ENCODE measurements at places on chromosomes 12 and 14.

- no peak for DNase-seq
Observed at GRCh38 chr14:35123388-35123703, 994 bp downstream of the PRORP start.

DNA sequence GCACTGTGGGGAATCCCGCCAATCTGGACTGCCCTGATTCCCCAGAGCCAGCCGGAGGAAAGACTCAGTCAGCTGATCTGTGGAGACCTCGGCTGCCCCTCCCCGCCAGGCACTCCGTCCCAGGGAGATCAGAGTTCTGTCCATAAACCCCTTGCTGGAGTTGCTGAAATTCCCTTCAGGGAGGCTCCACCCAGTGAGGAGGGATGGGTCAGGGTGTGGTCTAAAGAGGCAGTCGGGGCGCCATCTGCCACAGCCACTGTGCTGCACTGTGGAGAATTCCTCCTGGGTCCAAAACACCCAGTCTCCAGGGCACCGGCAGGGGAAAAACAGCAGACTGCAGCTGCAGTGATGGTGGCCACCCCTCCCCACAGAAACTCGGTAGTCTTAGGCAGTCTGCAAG is 1922.3 kb upstream of the FLRT2 start:
- no peak for DNase-seq

GRCh38 chr12:34379142-34379541 is 356.8 kb downstream of the ALG10 start:
- no peak for DNase-seq

DNA sequence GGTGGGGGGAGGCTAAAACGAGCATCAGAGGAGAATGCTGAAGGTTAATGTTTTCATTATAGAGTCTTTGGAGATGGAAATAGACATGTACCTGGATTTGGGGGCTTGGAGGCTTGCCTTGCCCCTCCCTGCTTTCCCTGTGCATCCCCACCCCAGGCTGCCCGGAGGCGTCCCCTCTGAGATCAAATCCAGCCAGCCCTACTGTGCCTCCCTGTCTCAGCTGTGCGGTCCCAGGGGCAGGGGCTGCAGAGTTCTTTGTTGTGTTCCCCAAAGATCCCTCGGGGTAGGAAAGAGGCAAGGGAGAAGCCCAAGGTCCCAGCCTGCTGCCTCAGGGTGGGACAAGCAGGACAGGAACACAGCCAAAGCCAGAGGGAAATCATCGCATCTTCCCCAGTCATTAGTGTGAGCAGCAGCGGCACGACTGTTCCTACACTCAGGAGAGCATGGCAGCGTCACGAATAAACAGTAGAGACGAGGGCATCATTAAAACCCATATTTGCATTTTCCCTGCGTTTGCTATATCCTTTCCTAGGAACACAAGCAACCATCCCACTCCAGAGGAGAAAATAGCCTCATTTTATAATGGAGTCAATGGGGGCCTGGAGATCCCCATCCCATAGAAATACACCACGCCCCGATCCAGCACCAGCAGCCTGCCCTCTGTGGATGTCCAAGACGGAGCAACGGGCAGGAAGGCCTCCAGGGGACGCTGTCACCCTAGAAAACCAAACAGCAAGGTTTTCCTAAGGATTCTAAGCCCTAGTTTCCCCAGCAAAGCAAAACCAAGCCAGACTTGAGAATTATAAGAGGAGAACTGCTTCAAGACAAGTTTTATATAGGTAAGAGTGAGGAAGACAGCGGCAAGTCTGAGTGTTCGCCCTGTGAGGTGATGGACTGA is 32.4 kb downstream of the ANO2 start:
- DNase-seq: no peak

- DNase-seq: no peak
Observed at GRCh38 chr14:92040431-92041051, 682 bp upstream of the TRIP11 start.

GRCh38 chr12:90004319-90005074 is 295.9 kb upstream of the ATP2B1 start:
- DNase-seq: no peak

DNA sequence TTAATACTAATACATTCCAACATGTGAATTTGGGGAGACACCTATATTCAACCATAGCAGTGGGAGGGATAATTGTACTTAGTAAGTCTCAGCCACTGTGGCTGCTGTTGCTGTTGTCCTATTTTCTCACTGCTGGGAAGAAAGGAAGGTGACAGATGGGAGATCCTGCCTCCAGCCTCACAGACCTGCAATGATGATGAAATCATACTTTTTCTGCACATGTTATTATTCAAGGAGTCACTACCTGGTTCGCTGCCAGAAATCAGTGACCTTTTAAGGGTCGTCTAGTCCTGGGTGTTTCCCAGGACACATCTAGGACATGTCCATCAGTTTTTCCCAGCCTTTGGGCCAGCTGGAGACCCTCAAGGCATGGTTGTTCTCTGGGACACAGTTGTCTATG is 106.2 kb upstream of the RPH3A start:
- no peak for DNase-seq

- DNase-seq: no peak
Observed at GRCh38 chr14:103186909-103187586, 63.8 kb downstream of the TNFAIP2 start.

DNA sequence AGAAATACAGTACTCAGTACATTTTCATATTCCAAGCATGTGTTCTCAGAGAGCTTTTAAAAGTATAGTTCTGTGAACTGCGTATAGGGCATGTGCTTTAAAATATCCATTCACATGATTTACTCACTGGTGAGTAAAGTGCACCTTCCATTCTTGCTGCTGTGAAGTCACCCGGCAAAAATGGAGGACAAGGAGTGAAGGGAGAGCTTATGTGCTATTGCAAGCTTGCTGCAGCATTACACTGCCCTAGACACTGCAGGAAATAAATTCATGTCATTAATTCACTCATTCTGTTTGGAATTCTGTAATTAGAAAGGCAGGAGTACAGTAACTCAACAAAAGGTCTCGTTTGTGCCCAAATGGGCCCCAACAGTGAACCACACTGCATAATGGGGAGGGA is 347.8 kb downstream of the PRKD1 start:
- DNase-seq: no peak

DNA sequence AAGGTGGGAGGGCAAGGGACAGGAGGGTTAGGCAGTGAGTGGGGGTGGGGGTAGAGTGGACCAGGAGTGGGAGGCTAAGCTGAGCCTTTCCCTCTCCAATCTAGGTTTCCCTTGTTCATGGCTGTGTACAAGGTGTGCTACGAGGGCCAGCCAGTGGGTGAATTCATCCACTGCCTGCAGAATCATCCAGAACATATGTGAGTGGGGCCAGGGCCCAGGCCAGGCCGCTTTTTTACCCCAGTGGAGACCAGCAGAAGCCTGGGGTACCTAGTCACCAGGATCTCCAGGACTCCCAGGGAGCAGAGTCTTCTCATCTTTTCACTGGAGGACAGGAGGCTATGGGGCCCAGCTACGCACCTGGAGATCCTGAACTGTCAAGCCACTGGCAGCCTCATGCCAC is 2.7 kb upstream of the COX14 start:
- no peak for DNase-seq

GRCh38 chr14:89707086-89707485 is 247.4 kb downstream of the EFCAB11 start:
- no peak for DNase-seq

DNA sequence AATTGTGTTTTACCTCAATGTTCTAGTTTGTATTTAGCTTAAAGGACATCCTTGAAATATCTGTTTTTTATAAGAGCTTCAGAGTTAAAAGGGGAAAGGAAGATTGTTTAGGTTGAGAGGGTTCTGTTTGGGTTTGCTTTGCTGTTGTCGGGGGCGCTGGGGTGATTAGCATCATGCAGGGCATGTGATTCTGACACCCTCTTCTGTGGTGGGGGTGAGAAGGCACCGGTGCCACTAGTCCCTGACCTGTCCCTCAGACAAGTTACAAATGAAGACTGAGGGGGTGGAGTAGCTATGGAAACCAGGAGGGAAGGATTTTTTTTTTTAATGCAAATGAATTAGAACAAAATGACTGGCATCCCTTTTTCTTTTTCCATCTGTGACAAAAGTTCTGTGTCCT is 291.3 kb downstream of the RPAP3 start:
- DNase-seq: peak; percentile 8

GRCh38 chr14:32075672-32076277 is 1.3 kb upstream of the ARHGAP5 start:
- DNase-seq: no peak

DNA sequence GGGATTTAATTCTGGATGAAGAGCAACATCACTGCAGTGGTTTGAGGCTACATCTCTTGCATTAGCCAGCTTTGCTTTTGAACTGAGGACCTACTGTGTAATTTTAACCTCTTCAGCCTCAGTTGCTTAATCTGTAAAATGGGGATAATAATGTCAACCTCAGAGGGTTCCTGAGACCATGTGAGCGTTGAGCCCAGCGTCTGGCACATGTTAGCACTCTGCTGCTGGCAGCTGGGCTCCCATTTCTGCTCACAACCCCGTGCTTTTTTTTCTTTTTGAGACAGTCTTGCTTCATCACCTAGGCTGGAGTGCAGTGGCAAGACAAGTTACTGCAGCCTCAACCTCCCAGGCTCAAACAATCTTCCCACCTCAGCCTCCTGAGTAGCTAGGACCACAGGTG is 31.6 kb downstream of the TESC start:
- no peak for DNase-seq

- no peak for DNase-seq
Observed at GRCh38 chr12:27055966-27056365, 26.4 kb downstream of the C12orf71 start.

DNA sequence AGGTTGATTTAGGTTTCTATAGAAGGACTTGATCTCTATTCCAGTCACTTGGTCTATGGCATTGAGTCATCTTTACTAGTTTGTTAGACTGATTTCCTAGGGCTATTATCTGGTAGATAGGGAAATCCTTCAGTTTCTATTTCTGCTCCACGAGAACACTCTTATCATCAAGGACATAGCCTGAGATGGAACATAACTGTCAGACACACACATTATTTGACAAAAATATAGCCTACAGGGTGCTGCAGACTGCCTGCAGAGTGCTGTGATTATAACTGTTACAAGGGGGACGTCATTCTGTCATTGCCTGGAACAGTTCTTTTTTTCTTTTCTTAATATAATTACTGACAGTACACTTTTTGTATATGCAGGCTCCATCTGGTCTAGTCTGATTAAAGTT is 82.0 kb downstream of the TMEM117 start:
- DNase-seq: no peak

DNA sequence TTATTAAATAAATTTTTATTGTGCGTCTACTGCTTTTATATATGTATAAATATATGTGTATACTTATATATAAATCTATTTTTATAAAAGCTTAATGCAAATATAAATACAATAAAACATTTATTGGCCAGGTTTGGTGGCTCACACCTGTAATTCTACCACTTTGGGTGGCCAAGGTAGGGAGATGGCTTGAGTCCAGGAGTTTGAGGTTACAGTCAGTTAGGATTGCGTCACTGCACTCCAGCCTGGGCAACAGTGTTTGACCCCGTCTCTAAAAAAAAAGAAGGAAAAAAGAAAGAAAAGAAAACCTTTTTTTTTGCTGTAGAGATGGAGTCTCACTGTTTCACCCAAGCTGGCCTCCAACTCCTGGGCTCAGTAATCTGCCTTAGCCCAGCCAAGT is 20.9 kb downstream of the ACTR6 start:
- no peak for DNase-seq

DNA sequence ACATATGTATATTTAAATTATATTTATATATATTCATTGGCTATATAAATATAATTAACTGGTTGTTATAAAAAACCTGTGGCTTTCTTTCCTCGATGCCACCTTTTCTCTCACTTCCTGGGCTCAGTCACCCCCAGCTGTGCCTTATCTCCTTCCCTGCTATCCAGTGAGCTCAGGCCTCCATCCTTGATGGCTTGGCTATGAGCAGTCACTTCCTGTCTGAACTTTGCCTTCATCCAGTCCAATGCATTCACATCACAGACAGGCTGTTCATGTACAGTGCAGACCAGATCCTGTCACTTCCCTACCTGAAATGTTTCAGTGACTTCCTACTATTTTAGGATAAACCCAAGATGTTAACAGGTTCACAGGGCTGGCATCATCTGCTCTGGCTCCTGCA is 115.3 kb upstream of the PRB2 start:
- DNase-seq: no peak

- DNase-seq: no peak
Observed at GRCh38 chr14:72513965-72514659, 379.8 kb downstream of the DPF3 start.

DNA sequence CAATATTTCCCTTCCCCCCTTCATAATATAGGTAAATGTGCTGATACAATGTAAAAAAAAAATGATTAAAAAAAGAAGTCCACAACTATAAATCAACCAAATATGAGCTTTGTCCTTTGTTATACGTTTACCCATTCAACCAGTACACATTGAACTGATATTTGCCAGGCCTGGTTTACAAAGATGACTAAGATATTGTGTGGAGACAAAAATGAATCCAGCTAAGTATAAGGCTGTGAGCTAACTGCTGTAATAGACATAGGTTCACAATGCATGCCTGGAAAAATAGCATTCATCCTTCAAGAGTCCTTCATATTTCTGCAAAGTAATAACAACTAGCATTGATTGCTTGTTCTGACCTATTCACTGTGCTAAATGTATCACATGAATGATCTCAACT is 6.9 kb downstream of the C12orf56 start:
- DNase-seq: no peak

- no peak for DNase-seq
Observed at GRCh38 chr12:113439606-113440030, 17.4 kb downstream of the SDSL start.

DNA sequence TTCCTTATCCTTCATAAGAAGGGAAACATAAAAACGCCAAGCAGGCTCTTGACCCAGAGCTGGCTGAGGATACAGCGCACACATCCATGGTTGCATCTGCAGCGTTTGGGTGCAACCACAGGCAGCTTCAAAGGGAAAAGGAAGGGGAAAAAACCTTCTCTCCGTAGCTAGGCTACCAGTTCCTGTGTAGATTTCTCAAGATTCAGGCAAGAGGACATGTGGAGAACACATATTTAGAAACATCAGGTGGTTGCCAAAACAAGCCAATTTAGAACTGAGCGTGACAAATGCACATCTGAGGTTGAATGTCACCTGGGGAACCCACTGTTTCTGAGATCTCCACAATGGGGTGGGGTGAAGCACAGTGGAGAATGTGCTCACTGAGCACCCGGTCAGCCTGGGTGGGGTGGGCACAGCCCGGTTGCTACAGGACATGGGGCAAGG is 78.3 kb upstream of the BDKRB2 start:
- DNase-seq: no peak

DNA sequence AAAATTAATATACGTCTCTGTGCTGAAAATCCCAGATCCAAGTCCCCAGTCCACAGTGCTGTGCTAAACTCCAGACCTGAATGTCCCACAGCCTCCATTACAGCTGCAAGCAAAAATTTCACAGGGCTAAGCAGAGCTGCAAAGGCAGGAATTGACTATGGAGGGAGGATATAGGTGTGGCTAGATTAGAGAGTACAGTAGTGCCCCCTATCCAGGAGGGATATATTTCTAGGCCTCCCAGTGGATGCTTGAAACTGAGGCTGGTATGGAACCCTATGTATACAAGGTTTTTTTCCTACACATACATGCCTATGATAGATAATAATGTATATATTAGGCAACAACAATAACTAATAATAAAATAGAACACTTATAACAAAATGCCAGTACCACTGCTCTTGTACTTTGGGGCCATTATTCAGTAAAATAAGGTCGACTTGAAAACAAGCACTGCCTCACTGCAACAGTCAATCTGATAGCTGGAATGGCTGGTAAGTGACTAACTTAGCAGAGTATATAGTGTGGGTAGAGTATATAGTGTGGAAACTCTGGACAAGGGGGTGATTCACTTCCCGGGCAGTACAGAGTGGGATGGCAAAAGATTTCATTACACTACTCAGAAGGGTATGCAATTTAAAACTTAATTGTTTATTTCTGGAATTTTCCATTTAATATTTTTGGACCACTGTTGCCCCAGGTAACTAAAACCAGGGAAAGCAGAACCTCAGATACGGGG is 82.7 kb downstream of the C14orf132 start:
- no peak for DNase-seq
